Left forelimb (tissue), 1 donor: ENCODE measurements at places on chromosomes 12 and 14.

- no peak for DNase-seq
Observed at GRCh38 chr12:101013993-101014392, 196.0 kb downstream of the SLC5A8 start.

GRCh38 chr14:68473794-68474193 is 319.1 kb downstream of the ZFP36L1 start:
- no peak for DNase-seq

DNA sequence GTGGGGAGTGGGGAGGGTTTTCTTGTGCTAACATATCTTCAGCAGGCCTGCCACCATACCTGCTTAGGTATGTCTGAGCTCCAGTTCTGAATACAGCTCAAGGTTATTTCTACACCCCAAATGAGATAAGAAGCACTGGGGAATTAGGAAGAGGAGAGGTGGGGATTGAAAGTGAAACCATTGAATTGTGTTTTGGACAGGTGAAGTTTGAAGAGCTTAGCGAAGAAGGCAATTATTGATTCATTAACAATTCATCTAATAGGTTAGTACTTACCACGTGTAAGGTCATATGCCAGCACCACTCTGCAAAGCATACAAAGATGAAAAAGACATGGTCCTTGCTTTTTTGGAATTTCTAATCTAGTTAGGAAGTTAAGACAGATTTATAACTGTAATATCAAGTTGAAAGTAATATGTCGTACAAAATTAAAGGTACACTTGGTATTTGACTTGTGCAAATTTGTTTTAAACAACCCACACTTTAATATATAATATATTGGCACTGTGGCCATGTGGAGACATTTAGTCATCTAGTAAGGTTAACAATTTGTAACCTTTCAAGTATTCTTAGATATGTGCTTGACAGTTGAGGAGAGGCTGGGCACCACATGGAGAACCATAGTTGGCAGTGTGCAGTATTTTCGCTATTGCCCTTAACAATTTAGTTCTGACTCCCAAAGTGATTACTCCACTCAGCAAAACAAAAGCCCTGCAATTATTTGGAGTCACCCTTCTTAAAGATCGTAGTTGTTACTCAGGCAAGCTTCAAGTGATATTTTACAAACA is 3.6 kb downstream of the SMCO3 start:
- no peak for DNase-seq

- no peak for DNase-seq
Observed at GRCh38 chr12:38639625-38640024, 265.8 kb downstream of the CPNE8 start.

- no peak for DNase-seq
Observed at GRCh38 chr14:105475269-105476096, 862 bp downstream of the CRIP2 start.

DNA sequence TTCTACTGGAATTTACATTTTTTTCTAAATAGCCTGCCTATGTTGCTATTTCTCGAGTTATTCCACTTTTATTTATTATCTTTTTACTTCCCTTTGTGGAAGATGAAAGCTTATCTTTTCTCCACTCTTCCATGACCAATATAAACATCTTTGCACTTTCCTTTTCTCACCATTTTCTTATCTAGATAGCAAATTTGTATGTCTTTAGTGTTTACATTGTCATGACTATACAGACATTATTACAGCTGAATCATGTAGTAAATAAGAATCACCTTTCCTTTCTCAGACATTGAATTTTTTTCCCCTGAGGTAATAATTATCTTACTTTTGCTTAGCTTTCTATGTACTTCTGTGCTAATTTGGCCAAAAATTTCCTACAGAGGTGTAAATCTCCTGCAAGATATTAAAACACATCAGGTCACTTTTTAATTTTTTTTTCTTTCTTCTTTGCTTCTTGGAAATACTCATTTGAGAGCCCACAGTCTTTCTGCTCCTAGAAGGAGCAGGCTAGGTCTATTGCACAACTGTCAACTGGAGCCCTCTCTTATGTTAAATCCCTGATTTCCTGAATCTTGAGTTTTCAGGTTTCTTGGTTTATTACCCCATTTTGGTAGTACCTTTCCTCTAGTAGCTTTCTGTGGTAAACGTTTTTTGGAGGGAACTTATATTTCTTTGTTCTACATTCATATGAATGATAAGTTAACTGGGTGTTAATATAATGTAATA is 109.0 kb upstream of the ATP2B1 start:
- DNase-seq, result no peak

DNA sequence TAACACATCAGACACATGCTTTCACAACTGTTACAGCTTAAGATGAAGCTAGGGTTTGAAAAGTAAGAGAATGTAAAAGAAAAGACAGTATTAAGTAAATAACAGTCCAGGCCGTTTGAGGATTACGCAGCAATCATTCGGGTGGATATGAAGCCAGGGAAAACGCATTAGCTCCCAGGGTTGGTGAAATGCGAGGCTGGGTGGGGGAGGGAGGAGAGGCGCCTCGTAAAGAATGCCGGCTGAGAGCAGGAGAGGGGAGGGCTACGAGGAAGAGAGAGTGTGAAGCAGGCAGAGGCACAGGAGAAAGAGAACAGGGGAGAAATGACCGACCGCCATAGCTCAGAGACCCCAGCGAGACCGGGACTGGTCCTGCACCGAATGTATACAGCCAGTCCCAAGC is 73.0 kb downstream of the IQSEC3 start:
- DNase-seq, result no peak

DNA sequence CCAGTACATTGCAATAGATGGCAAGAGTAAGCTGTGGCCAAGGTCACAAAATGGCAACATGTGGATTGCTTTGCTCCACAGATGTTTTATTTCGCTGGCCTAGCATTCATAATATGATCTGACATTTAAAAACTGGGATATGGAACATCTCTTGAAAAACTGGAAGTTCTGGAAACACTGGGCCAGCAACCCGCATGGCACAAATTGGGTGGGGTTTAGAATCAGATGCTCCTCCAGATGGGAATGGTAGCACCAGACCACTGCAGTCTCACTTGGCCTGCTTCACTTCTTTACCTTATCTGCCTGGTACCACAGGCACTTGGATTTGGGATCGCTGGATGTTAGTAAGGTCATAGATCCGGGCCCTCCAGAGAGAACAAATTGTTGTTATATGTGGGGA is 10.1 kb downstream of the ZC2HC1C start:
- DNase-seq, result no peak

- no peak for DNase-seq
Observed at GRCh38 chr12:52080403-52081251, 1.1 kb downstream of the SMIM41 start.

GRCh38 chr14:90819734-90820393 is 3.6 kb upstream of the TTC7B start:
- no peak for DNase-seq

GRCh38 chr14:103576371-103577024 is 13.7 kb downstream of the COA8 start:
- DNase-seq, result peak; percentile 78

- DNase-seq, result no peak
Observed at GRCh38 chr12:15651371-15651770, 137.8 kb downstream of the EPS8 start.

- DNase-seq, result no peak
Observed at GRCh38 chr14:62468946-62469345, 576.3 kb downstream of the KCNH5 start.

DNA sequence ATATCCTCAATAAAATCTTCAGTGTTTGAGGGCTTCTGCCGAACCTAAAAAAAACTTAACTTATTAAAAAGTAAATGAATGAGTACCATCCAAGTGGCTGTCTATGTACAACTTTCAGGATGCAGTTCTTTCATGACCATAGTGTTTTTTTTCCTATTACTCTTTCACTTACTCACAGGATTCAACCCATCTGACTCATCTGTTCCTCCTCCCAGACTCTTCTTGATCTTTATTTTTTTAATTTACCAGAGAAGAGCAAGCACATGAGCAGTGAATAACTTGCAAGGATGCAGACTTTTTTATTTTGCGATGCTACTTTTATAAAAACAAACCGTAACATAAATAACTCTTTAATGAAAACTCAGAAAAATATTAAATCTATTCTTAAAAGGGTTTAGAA is 24.5 kb downstream of the RECQL start:
- DNase-seq, result no peak

DNA sequence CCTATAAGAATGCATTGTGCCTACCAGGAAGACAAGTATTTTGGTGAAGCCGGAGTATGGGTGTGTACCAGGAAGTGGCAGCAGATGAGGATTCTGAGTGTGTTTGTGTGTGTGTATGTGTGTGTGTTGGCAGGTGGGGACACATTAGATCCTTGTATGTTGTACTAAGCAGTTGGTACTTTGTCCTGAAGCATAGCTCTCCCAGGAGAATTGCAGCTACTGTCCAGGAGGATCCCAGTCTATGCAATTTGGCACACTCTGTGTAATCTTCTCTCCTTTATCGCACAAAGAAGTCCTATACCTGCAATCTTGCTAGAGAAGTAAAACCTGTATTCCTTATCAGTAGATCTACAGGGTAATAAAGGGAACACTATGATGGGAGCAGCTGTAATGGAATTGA is 276.5 kb downstream of the PAWR start:
- no peak for DNase-seq

DNA sequence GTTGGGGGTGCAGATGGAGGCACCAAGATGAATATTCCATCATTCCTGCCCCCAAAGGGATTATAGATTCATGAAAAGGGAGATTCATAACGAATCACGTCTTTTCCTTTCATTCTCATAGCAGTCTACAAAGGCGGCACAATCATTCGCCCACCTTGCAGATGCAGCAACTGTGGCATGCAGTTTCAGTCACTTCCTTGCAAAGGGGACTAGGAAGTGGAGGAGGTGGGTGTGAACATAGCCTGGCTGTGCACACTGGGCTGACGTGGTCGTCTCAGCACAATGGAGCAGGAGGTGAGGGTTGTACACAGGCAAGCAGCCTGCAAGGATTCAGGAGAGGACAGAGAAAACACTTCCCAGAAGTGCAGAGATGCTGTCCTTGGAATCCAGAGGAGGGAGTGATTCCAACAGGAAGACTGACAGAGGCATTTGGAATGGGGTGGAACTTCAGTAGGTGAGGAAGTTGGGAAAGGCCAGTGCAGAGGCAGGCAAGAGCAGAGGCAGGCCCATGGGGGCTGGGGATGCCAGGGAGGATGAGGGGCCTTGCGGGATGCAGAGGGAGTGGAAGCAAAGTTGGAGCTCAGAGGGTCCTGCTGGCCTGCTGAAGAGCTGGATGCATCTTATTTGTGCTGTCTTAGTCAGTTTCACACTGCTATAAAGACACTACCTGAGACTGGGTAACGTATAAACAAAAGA is 21.9 kb upstream of the PPP2R5C start:
- no peak for DNase-seq

GRCh38 chr12:119005913-119006312 is 24.6 kb downstream of the SRRM4 start:
- DNase-seq, result no peak

GRCh38 chr14:102185360-102185759 is 45.7 kb downstream of the WDR20 start:
- DNase-seq, result no peak

DNA sequence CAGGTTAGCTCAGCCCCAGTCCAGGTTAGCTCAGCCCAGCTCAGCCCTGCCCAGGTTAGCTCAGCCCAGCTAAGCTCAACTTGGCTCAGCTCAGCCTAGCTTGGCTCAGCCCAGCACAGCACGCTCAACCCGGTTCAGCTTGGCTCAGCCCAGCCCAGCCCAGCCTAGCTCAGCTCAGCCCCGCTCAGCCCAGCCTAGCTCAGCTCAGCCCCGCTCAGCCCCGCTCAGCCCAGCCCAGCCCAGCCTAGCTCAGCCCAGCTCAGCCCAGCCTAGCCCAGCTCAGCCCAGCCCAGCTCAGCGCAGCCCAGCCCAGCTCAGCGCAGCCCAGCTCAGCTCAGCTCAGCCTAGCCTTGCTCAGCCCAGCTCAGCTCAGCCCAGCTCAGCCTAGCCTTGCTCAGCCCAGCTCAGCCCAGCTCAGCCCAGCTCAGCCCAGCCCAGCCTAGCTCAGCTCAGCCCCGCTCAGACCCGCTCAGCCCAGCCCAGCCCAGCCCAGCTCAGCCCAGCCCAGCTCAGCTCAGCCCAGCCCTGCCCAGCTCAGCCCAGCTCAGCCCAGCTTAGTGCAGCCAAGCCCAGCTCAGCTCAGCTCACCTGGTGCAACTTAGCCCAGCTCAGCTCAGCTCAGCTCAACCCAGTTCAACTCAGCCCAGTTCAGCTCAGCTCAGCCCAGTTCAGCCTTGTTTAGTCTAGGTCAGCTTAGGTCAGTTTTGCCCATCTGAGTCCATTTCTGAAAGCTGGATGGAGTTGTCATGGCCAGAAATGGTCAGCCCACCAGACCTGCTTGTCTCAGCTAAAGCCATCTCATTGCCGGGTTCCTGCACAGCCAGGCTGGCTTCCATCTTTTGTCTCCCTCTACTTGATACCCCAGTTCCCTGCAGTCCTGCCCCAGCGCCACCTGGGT is 333.6 kb downstream of the TMEM121 start:
- DNase-seq, result peak; percentile 50

- no peak for DNase-seq
Observed at GRCh38 chr12:112347581-112347982, 34.6 kb downstream of the HECTD4 start.

GRCh38 chr12:26205941-26206340 is 10.6 kb downstream of the SSPN start:
- DNase-seq, result no peak

DNA sequence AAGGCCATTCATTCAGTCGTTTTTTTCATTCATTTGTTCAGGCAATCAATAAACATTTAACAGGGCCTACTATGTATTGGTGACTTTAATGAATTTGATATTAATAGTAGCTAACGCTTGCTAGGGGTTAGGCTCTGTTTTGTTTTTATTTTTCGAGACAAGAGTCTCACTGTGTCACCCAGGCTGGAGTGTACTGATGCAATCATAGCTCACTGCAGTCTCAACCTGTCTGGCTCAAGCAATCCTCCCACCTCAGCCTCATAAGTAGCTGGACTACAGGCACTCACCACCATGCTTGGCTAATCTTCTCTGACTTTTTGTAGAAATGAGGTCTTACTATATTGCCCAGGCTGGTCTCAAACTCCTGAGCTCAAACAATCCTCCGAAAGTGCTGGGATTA is 25.6 kb upstream of the MED13L start:
- no peak for DNase-seq

DNA sequence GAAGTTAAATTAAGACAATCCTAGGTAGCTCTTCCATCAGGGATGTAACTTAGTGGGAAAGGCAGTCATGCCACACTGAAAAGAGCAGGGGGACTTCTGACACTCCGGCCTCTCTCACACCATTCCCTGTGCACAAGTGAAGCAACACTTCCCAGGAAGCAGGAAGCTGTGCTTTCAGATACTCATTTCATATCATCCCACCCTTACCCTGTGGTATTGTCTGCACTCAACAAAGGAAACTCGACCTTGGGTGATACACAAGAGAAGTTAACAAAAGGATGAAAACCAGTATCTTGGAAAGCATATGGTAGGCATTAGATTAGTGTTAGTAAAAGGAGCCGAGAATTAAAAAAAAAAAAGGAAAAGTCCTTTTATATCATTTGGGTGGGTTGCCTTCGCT is 61.3 kb upstream of the MDM1 start:
- no peak for DNase-seq

- no peak for DNase-seq
Observed at GRCh38 chr12:60995256-60995825, 1264.9 kb upstream of the USP15 start.

DNA sequence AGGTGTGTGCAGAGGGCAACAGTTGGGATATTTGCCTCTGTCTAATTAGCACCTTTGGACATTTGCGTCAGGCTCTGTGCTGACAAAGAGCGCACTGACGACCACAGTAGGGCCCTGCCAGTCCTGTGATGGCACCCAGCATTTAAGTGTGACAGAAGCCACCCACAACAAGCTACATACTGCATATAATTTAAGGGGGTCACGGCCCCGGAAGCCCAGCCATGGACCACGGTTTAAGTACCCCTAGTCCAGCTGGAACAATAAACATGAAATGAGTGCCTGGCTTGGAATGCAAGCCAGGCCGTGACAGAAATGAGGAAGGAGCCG is 16.8 kb upstream of the DYNC1H1 start:
- DNase-seq, result no peak

- no peak for DNase-seq
Observed at GRCh38 chr12:6326316-6327228, 15.3 kb downstream of the TNFRSF1A start.
